SJSA1 (cell line): ENCODE measurements at places on chromosomes 5 and 9. TPM values are rescaled to one million over a fixed set of nuclear protein-coding genes. Genes with fewer than 3 reads are reported as not detected.

PTGER4 gene
- total RNA-seq = 22.5 and 27.6 TPM in 2 replicates

CLIC3 gene
- total RNA-seq = 0.89 TPM in 1 of 2 replicates, not detected in the other

SPOCK1 gene
- total RNA-seq = 0.95 TPM in 1 of 2 replicates, not detected in the other

IRGM gene
- total RNA-seq = not detected in 2 replicates

CXCL14 gene
- 0.29 TPM in 1 of 2 replicates, not detected in the other for total RNA-seq

GRCh38 chr9:35736201-35736633 is 3.8 kb downstream of the CREB3 start:
- H3K4me1 ChIP-seq = peaks cover 9% of the 10 kb centered on the region
- H3K36me3 ChIP-seq = peaks cover 57% of the 10 kb centered on the region
- H3K4me3 ChIP-seq = no peak overlapping the region
- no peak overlapping the region for H3K27ac ChIP-seq
- peak; percentile 36 for DNase-seq

DNA sequence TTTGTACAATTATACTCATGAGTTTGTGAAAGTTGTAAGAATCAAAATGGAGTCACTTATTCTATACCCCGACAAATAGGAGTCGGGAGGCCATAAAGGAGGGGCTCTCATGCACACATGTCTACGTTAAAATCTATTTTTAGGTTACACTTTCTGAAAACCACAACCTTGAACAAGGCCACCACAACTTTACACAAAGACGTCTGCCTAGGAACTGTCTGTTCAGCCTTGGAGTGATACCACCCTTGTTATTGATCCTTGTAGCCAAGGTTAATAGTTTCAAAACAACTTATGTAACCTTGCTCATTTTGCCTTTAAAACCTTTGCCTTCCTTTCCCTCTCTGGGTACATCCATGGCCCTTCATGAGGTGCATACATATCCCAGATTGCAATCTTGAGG is 4.1 kb upstream of the NDFIP1 start:
- H3K4me1 ChIP-seq = peaks cover 10% of the 10 kb centered on the region
- no peak overlapping the region for H3K27ac ChIP-seq
- H3K27me3 ChIP-seq = no peaks in the 10 kb centered on the region
- peaks cover 7% of the 10 kb centered on the region for H3K36me3 ChIP-seq

GRCh38 chr5:126402621-126403555 is 20.3 kb upstream of the GRAMD2B start:
- no peak for DNase-seq
- H3K36me3 ChIP-seq = no peaks in the 10 kb centered on the region
- peak overlapping the region; percentile 78 for H3K27ac ChIP-seq
- peaks cover 33% of the 10 kb centered on the region for H3K4me1 ChIP-seq
- H3K27me3 ChIP-seq = no peaks in the 10 kb centered on the region
- no peak overlapping the region for H3K4me3 ChIP-seq

DNA sequence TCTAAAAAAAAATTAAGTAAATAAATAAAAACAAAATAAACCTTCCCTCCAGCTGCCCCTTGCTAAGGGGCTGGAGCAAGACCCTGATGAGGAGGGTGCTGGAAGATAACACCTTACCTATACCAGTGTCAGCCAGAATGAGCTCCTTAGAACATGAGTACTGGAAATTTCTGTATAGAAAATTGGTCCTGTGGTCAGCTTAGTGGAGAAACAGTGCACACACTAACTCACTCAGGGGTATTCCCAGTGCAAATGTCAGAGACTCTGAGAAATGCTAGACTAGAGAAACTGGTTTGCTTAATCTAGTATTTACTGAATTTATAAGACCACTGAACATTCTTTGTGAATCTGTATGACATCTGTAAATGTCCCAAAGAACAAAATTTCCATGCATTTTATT is 62.1 kb upstream of the CTXN3 start:
- DNase-seq = no peak
- no peaks in the 10 kb centered on the region; the same call in 1 of the 2 replicates for H3K27me3 ChIP-seq
- H3K4me1 ChIP-seq = no peaks in the 10 kb centered on the region
- no peak overlapping the region for H3K27ac ChIP-seq
- no peaks in the 10 kb centered on the region for H3K36me3 ChIP-seq

DNA sequence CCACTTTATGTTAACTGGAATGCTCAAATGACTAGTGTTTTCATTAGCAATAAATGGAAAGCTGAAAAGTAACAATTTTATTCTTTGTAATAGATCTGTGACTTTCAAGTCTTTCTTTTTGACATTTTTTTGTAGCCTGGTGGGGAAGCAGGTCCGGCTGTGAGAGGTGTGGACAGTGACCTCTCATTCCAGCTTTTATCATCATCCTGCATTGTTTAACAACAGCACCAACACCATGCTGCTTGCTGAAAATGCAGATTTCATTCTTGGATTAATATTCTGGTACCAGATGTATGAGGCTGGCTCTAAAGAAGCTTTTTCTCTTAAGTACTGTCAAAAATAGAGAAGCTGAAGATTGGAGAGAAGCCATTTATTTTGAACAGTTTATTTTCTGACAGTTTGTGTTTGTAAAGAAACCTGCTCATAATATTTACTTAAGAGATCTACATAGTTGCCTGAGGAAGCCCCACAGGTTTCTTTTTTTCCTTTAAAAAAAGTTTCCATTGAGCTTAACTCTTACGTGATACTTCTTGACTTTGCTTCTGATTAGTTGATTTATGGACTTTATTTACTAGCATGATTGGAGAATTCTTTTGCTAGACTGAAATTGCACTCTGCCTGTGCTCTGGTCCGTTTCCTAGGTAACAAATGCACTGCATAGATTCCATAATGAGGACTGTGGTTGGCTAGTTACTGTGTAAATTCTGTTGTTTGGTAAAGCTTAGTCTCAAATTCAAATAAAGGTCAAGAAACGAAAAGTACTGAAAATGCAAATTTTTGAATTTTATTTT is 3.4 kb downstream of the KIAA1958 start:
- no peaks in the 10 kb centered on the region for H3K27me3 ChIP-seq
- peaks cover 5% of the 10 kb centered on the region for H3K36me3 ChIP-seq
- peaks cover 9% of the 10 kb centered on the region; the same call in 1 of the 2 replicates for H3K4me1 ChIP-seq
- H3K27ac ChIP-seq = no peak overlapping the region
- DNase-seq = no peak
- H3K4me3 ChIP-seq = no peak overlapping the region

DNA sequence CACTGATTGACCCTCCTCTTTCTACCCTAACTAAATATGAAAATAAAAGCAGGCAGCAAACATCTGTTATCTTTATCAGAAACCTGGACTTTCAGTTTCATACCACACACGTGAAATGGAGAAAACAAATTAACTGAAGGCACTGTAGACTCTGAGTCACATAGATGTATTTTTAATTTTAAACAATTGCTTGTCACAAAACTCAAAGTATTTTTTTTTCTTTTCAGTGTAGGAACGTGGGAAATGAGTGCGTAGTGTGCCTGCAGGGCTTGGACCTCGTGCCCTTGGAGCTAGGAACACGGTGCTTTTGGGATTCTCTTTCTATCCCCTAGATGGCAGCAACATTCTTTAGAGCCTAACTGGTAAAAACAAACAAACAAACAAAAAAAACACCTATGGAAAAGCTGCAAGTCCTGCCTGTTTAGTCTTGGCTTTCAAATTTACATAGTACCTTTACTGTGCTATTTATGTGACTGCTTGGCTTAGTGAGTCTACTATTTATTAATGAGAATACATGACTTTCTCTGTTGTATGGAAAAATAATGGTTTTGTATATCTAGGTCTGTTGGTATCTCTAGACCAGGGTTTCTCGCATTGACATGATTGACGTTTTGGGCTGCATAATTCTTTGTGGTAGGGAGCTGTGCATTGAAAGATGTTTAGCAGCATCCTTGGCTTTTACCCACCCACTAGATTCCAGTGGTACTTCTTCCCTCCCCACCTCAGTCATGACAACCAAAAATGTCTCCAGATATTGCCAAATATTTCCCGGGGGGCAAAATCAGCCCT is 16.8 kb upstream of the ACTBL2 start:
- H3K4me1 ChIP-seq = peaks cover 19% of the 10 kb centered on the region
- H3K27ac ChIP-seq = peak overlapping the region; percentile 20; the same call in 1 of the 2 replicates
- 0 out of 2 replicates have a peak overlapping the region, but pooled peaks have one; percentile 10 for H3K4me3 ChIP-seq
- no peaks in the 10 kb centered on the region for H3K36me3 ChIP-seq
- no peaks in the 10 kb centered on the region for H3K27me3 ChIP-seq
- no peak for DNase-seq

- H3K36me3 ChIP-seq = no peaks in the 10 kb centered on the region
- no peak overlapping the region for H3K27ac ChIP-seq
- no peak overlapping the region for H3K4me3 ChIP-seq
Measured at GRCh38 chr5:126129431-126129830, 293.8 kb upstream of the GRAMD2B start.

- no peak overlapping the region for H3K4me3 ChIP-seq
- H3K27me3 ChIP-seq = no peaks in the 10 kb centered on the region
- no peaks in the 10 kb centered on the region for H3K36me3 ChIP-seq
Measured at GRCh38 chr5:151454166-151454565, 6.8 kb downstream of the SLC36A1 start.

DNA sequence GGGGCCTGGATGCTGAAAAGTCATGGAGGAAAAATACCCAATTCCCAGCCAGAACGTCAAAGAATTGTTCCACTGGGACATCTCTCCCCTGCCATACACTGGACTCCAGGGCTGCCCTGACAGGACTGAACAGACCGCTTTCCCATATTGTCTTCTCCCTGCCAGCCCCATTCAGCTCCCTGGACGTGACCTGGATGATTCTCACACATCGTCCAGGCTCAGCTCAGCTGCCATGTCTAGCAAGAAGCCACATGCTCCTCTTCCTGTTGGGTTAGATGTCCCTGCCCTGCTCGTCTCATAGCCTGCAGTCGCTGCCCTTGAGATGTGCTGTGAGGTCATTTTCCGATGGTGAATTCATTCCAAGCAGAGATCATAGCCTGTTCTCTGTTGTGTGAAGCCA is 37.4 kb downstream of the FOXI1 start:
- H3K27me3 ChIP-seq = no peaks in the 10 kb centered on the region; the same call in 1 of the 2 replicates
- H3K4me1 ChIP-seq = no peaks in the 10 kb centered on the region
- DNase-seq = no peak
- no peak overlapping the region for H3K4me3 ChIP-seq
- H3K36me3 ChIP-seq = no peaks in the 10 kb centered on the region

DNA sequence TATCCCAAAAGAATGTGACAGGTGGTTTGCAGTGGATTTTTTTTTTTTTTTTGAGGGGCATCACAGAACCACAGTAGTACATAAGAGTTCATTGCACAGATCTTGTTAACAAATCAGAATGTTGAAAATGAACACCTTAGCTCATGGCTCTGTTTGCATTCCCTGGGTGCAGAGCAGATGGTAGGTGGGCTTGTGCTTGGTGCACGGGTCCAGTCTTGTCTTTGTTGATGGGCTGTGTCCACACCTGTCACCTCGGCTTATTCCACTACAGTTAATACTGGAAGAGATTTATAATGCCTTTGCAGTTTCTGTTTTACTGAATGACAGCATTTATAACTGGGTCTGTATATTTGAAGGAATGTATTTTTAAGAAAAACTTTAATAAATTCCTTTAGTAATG is 146.6 kb downstream of the KDM4C start:
- H3K27me3 ChIP-seq = no peaks in the 10 kb centered on the region
- no peak overlapping the region for H3K27ac ChIP-seq
- no peaks in the 10 kb centered on the region for H3K4me1 ChIP-seq
- no peak for DNase-seq

DNA sequence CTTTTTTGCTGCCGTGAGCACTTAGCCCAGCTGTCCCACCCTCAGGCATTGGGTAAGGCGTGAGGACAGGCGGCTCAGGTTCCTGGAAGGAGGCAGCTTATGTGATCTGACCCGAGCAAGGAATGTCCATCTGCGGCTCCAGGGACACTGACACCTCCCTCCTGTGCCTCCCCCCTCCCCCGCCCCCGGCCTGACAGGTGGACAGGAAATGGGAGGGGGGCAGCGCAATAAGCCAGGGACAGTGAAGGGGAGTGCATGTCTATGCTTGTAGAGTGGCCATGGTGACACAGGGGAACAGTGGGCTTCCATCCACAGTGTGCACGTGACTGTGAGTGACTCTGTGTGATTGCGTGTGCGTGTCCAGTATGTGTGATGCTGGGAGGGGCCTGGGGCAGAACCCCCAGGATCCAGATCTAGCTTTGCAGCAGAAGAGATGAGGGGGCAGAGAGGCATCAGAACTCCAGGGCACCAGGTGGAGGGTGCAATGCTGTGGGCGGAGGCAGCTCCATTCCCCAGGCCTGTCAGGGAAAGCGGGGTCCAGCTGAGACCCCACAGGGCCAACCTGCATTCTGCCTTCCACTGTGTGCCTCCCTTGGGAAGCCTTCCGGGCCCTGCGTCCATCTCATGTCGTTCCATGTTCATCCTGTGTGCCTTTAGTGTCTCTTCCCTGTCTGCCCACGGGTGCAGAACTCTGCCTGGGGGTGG is 30.5 kb downstream of the CNTFR start:
- H3K27ac ChIP-seq = no peak overlapping the region
- H3K4me3 ChIP-seq = no peak overlapping the region
- no peaks in the 10 kb centered on the region for H3K4me1 ChIP-seq
- no peaks in the 10 kb centered on the region for H3K36me3 ChIP-seq

- no peaks in the 10 kb centered on the region for H3K27me3 ChIP-seq
- H3K4me3 ChIP-seq = no peak overlapping the region
- no peaks in the 10 kb centered on the region for H3K36me3 ChIP-seq
- H3K27ac ChIP-seq = no peak overlapping the region
Measured at GRCh38 chr9:110559869-110560268, 19.7 kb downstream of the SVEP1 start.

GRCh38 chr5:37571985-37572384 is 192.9 kb downstream of the WDR70 start:
- no peak for DNase-seq
- H3K4me1 ChIP-seq = no peaks in the 10 kb centered on the region
- no peak overlapping the region for H3K27ac ChIP-seq
- no peak overlapping the region for H3K4me3 ChIP-seq

- peaks cover 19% of the 10 kb centered on the region for H3K4me1 ChIP-seq
- H3K36me3 ChIP-seq = no peaks in the 10 kb centered on the region
- DNase-seq = no peak
Measured at GRCh38 chr5:115375893-115376292, 79.4 kb upstream of the CCDC112 start.

- H3K27ac ChIP-seq = no peak overlapping the region
- H3K4me3 ChIP-seq = peak overlapping the region; percentile 32
- no peaks in the 10 kb centered on the region for H3K27me3 ChIP-seq
Measured at GRCh38 chr9:2158111-2158610, 143.0 kb downstream of the SMARCA2 start.

DNA sequence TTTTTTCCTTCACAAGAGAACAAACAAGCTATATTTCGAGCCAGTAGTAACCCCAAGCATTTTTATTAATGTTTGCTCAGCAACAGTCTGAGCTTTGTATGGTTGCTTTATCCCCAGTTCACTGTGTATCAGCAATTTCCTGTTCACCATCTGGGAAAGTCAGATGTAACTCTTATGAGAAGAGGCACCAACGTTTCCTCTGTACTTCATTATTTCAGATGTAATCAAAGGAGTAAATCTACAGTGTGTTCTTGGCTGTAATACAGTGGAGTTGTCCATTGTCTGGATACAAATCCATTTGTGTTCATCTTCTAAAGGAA is 340.2 kb downstream of the ARRDC3 start:
- H3K27me3 ChIP-seq = no peaks in the 10 kb centered on the region
- H3K4me3 ChIP-seq = no peak overlapping the region
- H3K36me3 ChIP-seq = no peaks in the 10 kb centered on the region
- no peak for DNase-seq
- no peaks in the 10 kb centered on the region for H3K4me1 ChIP-seq
